AG10803 (cell line): ENCODE measurements at places on chromosomes 7 and 10.

GRCh38 chr7:151431281-151431767 is 8.6 kb downstream of the CRYGN start:
- no peak for DNase-seq

- no peak for DNase-seq
These were observed 374.8 kb upstream of the KIAA1217 start for GRCh38 chr10:23834091-23834490.

DNA sequence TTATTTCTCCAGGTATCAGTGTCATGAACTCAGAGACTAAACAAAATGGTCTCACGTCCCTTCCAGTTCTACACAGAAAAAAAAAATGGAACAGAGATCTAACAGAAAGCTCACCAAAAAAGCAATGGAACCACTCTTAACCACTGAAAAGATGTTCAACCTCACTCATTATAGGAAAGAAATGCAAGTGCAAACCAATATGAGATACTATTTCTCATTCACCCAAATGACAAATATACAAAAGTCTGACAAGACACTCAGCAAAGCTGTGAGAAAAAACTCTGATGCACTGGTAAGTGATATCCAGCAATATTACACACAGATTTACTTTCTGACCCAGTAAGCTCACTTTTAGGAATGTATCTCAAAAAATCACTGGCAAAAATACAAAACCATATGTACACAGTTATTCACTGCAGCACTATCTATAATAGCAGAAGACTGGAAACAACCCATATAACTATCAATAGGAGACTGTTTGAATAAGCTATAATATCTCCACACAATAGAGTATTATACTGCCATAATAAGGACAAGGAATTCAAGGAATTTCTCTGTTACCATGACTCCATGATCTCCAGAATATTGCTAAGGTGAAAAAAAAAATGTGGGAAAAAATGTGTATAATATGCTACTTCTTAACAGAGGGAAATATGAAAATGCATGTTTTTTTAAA is 36.6 kb downstream of the ABI1 start:
- DNase-seq = no peak

GRCh38 chr7:142811154-142811737 is 40.5 kb downstream of the PRSS2 start:
- DNase-seq = peak; percentile 48

DNA sequence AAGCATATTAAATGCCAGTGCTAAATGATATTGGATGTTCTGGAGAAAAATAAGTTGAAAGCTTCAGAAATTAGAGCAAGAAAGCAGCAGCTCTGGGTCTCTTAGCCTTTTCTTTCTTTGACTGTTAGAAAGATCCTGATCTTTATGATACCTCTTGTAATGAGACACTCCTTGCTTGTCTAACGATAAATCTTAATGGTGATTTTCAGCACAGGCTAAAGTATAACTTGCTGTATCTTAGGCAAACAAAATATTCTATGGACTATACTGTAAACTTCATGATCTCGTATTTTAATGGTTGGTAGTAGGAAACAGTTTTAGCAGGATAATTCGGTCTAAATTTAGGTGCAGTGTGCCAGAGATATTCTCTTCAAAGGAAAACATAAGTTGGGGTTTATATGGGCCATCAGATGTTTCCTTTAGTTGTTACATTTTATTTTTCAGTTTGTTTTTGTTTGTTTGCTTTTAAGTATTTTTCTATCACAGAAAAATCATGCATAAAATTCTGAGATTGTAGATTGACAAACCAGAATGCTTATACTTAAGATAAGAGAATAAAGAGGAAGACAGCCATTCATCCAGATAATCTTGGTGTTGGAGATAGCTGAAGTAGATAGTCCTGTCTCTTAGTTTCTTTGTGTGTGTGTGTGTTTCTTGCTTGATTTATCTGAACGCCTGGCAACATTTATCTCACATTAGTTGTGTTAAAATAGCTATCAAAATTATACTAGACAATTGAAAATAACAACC is 4.7 kb downstream of the CASD1 start:
- no peak for DNase-seq

DNA sequence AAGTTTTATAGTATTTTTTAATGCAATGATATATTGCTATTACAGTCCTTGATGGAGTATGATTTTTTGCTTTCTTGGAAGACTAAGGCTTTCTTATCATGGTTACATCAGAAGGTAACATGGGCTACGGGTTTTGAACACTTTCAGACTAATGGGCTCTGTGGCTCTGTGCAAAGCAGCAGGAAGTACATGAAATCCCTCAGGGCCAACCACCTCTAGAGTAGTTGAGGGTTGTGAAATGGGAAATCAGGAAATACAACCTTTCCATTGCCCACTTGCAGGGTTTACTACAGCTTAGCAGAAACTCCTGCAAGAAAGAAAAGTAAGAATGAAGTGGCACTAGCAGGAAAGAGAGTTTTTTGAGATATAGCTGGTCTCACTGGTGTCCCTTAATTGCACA is 853.5 kb downstream of the KCNMA1 start:
- DNase-seq = no peak

DNA sequence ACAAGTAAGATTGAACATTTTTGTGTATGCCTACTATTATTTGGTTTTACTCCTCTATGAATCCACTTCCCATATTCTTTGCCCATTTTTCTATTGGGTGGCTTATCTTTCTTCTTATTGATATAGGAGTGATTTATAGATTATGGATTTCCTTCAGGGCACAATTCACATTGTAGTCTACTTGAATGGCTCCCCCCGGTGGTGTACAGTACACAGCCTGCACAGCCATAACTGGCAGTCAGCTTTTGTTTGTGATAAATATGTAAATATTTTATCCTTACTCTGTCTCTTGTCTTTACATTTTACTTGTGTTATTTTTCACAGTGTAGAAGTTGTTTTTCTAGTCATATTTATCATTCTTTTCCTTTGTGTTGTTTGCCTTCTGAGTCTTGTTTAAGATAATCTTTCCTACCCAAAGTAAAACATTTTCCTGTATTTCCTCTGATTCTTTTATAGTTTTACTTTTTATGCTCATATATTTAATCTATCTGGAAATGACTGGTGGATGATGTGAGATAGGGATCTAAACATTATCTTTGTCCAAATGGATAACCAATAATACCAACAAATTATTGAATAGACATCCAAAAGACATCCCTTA is 23.9 kb upstream of the CALD1 start:
- peak; percentile 57 for DNase-seq

GRCh38 chr10:54808186-54808935 is 7.3 kb upstream of the PCDH15 start:
- DNase-seq = no peak

GRCh38 chr10:70777063-70777875 is 7.9 kb downstream of the TBATA start:
- DNase-seq = no peak

- no peak for DNase-seq
These were observed 181.0 kb upstream of the MDFIC start for GRCh38 chr7:114740941-114741340.

DNA sequence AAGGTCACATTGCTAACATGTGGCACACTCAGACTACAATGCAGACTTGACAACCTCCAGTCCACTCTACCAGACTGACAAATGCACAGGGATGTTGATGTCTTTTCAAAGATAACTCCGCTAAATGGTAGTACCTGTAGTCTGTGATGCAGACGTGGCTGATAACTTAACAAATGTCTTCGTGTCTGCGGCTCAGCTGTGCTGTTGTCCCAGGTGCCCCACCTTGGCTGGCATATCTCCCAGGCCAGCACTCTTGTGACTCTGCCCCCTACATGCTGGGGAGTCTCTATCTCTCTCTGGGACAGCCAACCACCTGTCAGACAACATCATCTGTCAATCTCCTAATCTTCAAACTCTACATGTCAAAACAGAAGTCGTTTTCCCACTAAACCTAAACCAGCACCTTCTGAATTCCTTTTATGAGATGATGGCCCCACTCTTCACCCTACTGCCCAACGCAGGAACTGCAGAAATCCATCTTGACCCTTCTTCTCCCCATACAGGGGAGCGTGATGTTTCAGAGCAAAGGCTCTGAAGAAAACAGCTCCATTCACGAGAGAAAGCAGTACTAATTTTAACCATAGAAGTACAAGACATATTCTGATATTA is 156.4 kb downstream of the USP6NL start:
- no peak for DNase-seq

DNA sequence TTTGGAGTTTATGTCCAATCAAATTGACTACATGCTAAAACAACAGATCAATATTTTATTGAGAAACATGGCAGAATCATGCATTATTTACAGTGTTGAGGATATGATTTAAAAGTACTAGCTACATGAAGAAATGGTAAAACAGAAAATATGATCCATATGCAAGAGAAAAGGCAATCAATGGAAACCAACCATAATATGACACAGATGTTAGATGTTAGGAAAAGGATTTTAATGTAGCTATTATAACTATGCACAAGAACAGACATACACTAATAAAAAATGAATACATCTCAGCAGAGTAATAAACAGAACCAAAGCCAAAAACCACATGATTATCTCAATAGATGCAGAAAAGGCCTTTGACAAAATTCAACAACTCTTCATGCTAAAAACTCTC is 166.2 kb upstream of the CACNA2D1 start:
- no peak for DNase-seq

GRCh38 chr10:78319371-78319770 is 285.7 kb downstream of the RPS24 start:
- DNase-seq = no peak

DNA sequence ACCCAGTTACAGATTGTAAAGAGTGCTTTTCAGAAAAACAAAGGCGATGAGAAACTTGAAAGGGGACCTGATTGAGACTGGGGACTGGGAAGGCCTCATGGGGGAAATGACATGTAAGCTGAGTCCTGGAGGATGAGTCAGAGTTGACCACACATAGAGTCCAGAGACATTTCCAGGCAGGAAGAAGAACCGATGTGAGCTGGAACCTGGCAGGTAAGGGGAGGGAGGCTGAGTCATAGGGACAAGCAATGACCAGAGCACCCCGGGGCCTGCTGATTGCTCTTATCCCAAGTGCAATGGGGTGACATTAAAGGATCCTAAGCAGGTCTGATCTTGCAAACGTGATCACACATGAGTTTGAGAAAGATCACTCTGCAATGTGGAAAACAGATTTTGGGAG is 11.7 kb downstream of the TLL2 start:
- DNase-seq = no peak

GRCh38 chr10:35271086-35271858 is 65.0 kb upstream of the CCNY start:
- DNase-seq = no peak

DNA sequence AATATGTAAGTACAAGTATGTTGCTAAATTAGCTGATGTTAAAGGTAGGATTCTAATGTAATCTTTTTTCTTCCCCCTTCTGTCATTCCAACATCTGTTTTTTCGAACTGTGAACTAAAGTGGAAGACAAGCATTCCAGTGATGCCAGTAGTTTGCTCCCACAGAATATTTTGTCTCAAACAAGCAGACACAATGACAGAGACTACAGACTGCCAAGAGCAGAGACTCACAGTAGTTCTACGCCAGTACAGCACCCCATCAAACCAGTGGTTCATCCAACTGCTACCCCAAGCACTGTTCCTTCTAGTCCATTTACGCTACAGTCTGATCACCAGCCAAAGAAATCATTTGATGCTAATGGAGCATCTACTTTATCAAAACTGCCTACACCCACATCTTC is 62.7 kb downstream of the WAC start:
- DNase-seq = peak; percentile 74

GRCh38 chr10:97704341-97704740 is 9.2 kb upstream of the MARVELD1 start:
- DNase-seq = no peak

DNA sequence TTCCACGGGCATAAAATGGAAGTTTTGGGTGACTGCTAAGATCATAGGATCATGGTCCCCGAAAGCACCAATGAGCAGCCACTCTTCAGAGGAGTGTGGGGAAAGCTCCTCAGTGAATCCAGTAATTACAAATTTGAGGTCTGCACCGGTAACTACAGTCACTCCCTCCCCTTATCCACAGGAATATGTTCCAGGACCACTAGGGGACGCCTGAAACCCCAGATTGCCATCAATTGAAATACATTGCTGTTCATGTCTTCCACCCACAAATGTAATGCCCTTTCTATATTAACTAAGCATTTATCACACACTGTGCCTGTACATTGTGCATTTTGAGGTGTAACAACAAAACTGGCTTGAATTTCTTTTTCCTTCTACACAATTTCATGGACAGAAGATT is 447.9 kb upstream of the PFKP start:
- DNase-seq = no peak

DNA sequence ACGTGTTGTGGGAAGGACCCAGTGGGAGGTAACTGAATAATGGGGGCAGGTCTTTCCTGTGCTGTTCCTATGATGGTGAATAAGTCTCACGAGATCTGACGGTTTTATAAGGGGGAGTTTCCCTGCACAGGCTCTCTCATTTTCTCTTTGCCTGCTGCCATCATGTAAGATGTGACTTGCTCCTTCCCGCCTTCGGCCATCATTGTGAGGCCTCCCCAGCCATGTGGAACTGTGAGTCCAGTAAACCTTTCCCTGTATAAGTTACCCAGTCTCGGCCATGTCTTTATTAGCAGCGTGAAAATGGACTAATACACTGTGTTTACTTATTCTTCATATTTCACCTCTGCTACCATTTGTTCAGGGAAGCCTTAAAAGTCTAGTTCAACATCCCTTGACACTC is 2.2 kb upstream of the DNAAF5 start:
- no peak for DNase-seq

GRCh38 chr10:91493313-91493712 is 83.2 kb downstream of the HECTD2 start:
- peak; percentile 59 for DNase-seq

DNA sequence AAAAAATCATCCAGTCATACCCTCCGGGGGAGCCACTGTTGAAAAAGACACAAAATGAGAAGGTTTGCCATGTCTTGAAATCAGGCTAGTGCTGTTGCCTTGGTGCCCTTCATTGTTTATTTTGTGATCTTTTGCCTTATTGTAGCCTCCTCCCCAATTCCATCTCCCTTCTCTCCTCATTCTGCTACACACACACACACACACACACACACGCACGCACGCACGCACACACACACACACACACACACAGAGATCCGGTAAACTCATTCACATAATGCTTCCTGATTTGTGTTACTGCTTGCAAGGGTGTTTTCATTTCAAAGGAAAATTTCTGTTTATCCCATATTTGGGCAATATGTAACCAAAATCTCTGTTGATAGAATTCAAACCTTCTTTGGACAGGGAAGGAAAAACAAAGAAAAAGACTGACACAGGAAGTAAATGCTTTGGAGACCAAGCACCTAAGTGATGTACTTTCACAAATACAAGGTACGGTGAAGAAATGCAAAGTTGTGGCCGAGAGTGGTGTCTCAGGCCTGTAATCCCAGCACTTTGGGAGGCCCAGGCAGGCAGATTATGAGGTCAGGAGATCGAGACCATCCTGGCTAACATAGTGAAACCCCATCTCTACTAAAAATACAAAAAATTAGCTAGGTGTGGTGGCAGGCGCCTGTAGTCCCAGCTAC is 141.1 kb upstream of the CDK13 start:
- no peak for DNase-seq

- no peak for DNase-seq
These were observed 59.3 kb downstream of the NUDCD3 start for GRCh38 chr7:44431091-44431608.

DNA sequence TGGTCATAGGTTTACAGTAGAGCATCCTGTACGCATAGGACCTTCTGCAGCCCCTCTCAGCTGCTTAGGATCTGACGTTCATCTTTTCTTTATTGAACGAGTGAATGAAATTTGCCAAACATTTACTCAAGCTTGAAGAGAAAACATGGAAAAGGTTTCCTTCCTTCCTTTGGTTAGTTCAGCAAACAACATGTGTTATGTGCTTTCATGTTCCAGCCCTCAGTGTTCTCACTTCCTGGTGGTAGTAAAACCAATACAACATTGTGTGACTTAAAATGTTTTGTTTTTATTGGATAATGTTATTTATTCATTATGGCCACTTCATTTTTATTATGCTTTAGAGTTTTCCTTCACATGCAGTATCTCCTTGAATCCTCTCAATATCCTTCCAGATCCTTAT is 1.4 kb upstream of the CDCA7L start:
- no peak for DNase-seq
